ENCODE measurements at places on chromosomes 5 and 9.
A peak's percentile ranks its signal among the peaks of the same experiment; 100 is the strongest.

GRCh38 chr5:171848486-171848885 is 62.9 kb downstream of the SMIM23 start:
- no peak for DNase-seq

GRCh38 chr9:4541856-4542255 is 51.6 kb downstream of the SLC1A1 start:
- no peak for DNase-seq

GRCh38 chr5:20555034-20555433 is 567.0 kb upstream of the CDH18 start:
- DNase-seq = no peak

DNA sequence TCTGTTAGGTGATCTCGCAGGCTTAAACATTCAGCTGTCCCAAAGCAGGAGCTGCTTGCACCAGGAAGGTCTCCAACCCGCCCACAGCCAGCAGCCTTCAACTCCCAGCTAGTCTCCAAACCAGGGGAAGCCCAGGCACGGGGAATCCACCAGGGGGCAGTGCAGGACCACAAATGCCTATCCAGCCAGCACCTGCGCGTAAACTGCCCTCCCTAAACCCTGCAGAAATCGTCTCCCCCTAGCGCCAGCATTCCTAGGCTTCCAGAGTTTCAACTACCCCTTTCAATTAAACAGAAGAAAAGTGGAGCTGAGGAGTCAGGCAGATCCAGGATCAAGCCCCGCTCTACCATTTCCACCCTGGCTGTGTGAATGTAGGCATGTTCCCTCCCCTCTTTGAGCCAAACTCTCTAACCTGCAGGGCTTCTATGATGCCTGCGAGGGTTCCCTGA is 72.0 kb downstream of the HRH2 start:
- DNase-seq = peak; percentile 83

GRCh38 chr9:127109212-127109711 is 13.2 kb downstream of the ANGPTL2 start:
- DNase-seq = no peak

DNA sequence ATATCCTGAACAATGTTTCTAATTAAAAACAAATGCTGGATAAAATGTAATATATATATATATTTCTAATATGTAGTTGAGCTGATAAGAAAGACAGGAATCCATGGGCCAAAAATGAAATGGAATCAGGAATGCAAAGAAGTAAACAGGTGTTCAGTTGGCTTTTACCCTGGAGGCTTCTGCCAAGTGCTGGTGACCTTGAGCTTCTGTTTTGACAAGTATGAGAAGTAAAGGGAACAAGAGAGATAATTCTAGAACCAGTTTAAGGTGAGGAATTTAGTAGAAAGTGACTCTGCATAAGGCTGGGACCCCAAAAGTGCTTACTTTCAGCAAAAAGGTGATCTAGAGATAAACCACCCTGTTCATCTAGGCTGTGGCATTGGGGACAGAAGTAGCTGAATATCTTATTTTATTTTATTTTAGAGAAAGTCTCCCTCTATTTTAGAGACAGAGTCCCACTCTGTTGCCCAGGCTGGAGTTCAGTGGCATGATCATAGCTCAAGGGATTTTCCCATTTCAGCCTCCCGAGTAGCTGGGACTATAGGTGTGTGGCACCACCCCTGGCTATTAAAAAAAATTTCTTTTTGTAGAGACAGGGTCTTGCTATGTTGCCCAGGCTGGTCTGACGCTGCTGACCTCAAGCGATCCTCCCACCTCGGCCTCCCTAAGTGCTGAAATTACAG is 27.0 kb downstream of the DCAF10 start:
- no peak for DNase-seq

DNA sequence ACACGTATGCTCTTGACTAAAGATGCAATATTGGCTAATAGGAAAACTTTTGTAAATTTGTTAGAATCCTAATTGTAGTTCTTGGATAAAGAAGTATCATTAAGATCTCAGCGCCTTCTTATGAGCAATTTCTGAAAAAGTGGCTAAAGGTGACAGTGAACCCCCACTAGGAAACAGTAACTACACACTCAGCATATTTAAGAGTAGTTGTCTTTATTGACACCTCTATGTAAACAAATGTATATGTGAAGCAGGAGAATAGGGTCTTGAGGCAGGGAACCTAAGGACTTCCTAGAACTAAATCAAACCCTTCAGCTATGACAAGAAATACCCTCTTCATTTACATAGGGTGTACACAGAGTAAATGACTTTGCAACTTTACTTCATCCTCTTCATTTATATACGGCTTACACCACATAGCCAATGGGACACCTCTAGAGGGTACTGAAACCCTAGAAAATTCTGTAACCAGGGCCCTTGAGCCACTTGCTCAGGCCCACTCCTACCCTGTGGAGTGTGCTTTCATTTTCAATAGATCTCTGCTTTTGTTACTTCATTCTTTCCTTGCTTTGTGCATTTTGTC is 2.8 kb downstream of the NIPSNAP3A start:
- DNase-seq = no peak

GRCh38 chr9:120434532-120434931 is 145.4 kb downstream of the CDK5RAP2 start:
- DNase-seq = peak; percentile 57

GRCh38 chr9:11933926-11934325 is 759.3 kb upstream of the TYRP1 start:
- DNase-seq = peak; percentile 84

DNA sequence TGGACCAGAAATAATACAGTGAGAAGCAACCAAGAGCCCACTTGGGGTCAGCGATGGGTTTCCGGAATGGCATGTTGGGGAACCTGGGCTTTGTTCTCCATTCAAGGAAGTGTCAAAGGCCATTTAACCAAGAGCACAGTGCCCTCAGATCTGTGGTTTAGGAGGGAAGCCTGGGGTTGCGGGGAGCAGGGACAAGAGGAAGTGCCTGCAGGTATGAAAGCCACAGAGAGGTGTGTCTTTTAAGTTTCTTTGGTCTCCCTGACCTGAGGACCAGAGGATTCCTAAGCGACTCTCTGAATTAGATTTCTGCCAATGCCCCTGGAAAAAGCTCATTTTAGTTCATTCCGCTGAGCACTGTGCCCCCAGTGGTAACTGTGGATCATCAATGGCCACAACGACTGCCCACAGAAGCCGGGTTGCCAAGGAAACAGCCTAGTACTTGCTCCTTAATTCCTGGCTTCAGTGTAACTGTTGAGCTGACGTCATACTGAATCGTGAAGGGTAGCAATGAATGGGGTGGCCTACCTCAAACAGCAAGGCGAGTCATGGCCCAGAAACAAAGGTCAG is 107.3 kb upstream of the SPIN1 start:
- DNase-seq = peak; percentile 67

- peak; percentile 18 for DNase-seq
Measured at GRCh38 chr9:78187763-78188484, 48.0 kb upstream of the CEP78 start.

DNA sequence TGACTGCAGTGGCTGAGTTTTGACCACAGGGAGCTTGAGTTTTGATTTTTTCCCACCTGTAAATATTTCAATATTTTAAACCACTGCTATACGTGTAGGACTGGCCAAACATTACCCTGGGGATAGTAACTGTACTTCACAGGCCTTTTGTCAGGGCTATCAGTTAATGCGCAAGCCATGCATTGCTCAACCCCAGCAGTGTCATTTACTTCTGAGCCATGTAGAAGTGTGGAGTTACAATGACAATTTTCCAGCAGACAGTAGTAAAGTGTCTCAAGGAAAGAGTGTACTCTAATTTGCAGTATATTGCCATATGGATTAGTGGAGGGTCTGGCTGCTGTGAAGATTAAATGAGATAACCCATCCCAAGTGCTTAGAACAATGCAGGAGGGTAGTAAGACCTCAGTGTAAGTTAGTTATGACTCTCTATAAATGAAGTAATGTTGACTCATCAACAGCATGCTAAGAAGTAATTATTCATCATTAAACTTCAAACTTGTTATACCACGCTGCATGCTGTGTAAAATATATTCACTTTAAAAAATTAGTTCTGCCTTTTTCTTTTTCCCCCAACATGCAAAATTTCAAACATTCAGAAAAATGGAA is 489.2 kb downstream of the KDM4C start:
- no peak for DNase-seq

DNA sequence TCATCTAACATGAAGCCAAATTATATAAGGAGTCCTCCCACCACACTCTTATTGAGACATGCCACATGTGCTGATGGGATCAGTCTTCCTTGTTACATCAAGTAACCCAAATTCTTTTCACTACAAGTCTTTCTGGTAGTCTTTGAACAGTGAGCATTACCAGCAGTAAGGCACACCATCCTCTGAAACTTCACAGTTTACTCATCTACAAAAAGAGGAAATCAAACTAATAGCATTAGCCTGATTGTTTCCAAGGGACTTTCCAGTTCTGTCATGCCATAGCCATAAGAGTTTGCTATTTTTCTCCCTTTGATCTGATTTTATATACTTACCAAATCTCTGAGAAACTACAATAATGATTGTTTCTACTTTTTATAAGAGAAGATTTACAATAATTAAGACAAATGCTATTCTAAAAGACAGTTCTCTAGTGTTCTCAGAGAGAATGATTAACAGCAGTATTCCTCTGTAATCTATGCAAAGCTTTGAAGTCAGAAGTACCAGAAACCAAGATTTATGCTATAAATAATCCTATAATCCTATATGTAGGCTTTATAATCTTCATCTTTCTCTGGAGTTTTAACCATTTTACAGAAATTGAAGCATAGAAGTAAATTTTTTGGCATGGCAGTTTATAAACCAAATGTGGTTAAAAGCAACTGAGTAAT is 166.2 kb upstream of the ACO1 start:
- no peak for DNase-seq

DNA sequence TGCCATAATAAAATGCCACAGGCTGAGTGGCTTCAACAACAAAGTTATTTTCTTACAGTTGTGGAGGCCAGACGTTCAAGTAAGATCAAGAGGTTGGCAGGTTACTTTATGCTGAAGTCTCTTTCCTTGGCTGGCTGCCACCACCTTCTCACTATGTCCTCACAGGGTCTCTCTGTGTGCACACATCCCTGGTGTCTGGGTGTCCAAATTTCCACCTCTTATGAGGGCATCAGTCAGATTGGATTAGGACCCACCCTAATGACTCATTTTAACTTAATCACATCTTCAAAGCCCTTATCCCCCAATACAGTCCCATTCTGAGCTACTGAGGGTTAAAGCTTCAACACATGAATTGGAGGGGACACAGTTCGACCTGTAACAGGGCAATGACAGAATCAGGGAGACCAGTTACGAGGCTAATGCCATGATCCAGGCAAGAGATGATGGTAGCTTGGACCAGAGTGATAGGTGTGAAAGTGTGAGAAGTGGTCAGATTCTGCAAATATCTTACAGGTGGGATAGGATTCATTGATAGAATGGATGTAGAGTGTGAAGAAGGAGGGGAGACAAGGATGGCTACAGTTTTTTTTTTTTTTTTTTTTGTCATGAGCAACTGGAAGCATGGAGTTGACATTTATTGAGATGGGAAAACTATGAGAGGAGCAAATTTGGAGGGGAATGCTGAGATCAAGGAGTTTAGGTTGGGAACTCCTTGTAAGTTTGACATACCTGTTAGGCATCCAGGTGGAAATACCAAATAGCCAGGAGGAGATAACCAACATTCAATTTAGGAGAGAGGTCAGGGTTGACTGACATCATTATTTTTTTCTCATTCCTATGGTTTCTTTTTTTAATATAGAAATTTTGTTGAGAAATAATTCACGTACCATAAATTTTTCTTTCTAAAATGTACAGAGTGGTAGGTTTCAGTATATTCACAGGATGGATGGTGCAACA is 39.6 kb upstream of the FGF1 start:
- DNase-seq = no peak

DNA sequence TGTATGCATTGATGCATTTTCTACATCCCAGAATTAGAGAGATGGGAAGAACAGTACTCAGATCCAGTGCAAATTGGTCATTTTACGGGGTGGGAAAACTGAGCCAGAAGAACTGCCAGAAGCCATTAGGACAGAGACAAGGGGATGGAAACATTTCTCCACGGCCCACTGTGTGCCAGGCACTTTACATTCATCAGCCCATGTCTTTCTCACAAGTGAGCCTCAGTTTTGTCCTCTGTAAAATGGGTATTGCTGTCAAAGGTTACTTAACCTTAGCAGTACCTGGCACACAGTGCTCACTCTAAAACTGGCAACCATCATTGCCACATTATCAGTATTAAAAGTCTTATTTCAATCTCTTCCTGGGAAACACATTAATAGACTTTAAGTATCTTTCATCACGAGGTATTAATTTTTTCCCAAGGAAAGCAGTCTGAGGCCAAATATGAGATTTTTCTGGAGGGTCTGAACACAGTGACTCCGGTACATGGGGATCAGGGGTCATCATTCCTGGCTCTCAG is 5.2 kb downstream of the DUSP1 start:
- DNase-seq = peak; percentile 94

DNA sequence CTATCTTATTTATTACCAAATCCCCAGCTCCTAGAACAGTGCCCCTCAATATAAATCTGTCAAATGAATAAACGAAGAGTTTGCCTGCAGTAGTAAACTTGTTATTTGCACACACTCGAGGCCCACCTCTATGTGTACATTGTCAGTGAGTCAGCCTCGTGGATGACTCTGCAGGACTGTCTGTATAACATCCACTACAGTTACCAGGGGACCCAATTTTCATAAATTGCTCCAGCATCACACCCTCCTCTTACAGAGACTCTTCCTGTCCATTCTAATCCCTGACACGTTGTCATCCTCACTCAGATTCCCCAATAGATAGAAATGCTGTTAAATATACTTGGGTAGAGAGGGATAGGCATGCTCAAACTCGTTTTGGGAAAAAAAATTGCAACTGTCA is 478.5 kb downstream of the RAB3C start:
- DNase-seq = no peak

DNA sequence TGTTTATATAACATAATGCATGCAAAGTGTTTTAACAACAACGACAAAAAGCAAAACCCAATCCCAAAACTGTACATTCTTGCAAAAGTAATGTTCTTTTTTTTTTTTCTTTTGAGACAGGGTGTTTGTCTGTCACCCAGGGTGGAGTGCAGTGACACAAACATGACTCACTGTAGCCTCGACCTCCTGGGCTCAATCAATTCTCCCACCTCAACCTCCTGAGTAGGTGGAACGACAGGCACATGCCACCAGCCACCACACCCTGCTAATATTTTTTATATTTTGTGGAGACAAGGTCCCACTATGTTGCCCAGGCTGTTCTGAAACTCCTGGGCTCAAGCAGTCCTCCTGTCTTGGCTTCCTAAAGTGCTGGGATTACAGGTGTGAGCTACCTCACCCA is 13.6 kb upstream of the HAVCR1 start:
- no peak for DNase-seq

GRCh38 chr5:163509291-163509951 is 4.0 kb downstream of the MAT2B start:
- peak; percentile 64 for DNase-seq

GRCh38 chr5:126925482-126925881 is 104.9 kb downstream of the MARCHF3 start:
- no peak for DNase-seq
